Neural cell (in vitro differentiated cells): ENCODE measurements at places on chromosomes 4 and X. TPM values are rescaled to one million over a fixed set of nuclear protein-coding genes. Genes with fewer than 3 reads are reported as not detected.

FAM193A gene
- polyA plus RNA-seq: 11.6 and 12.7 TPM in 2 replicates

RIPPLY1 gene
- polyA plus RNA-seq: 0.57 TPM in 1 of 2 replicates, not detected in the other

ASB9 gene
- polyA plus RNA-seq: not detected in 2 replicates

COL25A1 gene
- polyA plus RNA-seq: 31.9 and 32.3 TPM in 2 replicates

EOLA1 gene
- polyA plus RNA-seq: 31.1 and 51.9 TPM in 2 replicates

NUDT11 gene
- polyA plus RNA-seq: 100 and 118 TPM in 2 replicates

SLC10A4 gene
- polyA plus RNA-seq: 14.5 and 16.7 TPM in 2 replicates

S100P gene
- not detected in 2 replicates for polyA plus RNA-seq

MTCP1 gene
- 1.1 and 2.4 TPM in 2 replicates for polyA plus RNA-seq

NSUN7 gene
- polyA plus RNA-seq: 0.51 and 3.8 TPM in 2 replicates

SPANXB1 gene
- polyA plus RNA-seq: not detected in 2 replicates

MAGEA8 gene
- polyA plus RNA-seq: not detected in 2 replicates

TBX22 gene
- polyA plus RNA-seq: not detected in 2 replicates

ETNPPL gene
- polyA plus RNA-seq: 0.45 TPM in 1 of 2 replicates, not detected in the other

RAB9B gene
- polyA plus RNA-seq: 50.6 TPM in 2 replicates

CLDN34 gene
- polyA plus RNA-seq: not detected in 2 replicates

PPARGC1A gene
- 7.0 and 7.2 TPM in 2 replicates for polyA plus RNA-seq

SLC26A1 gene
- 0.12 and 1.1 TPM in 2 replicates for polyA plus RNA-seq

CPEB2 gene
- polyA plus RNA-seq: 8.6 and 12.4 TPM in 2 replicates

LDB2 gene
- 25.7 and 58.9 TPM in 2 replicates for polyA plus RNA-seq

SORBS2 gene
- polyA plus RNA-seq: 46.0 and 56.1 TPM in 2 replicates

RTL9 gene
- 0.56 and 0.58 TPM in 2 replicates for polyA plus RNA-seq

MAGIX gene
- 4.2 and 12.2 TPM in 2 replicates for polyA plus RNA-seq

ZNF182 gene
- polyA plus RNA-seq: 12.2 and 12.5 TPM in 2 replicates

F8A2 gene
- not detected in 2 replicates for polyA plus RNA-seq

RAB28 gene
- 60.5 and 60.7 TPM in 2 replicates for polyA plus RNA-seq

CD40LG gene
- not detected in 2 replicates for polyA plus RNA-seq

STK32B gene
- polyA plus RNA-seq: 40.5 and 42.8 TPM in 2 replicates

UNC5C gene
- 0.56 and 0.72 TPM in 2 replicates for polyA plus RNA-seq

SGCB gene
- polyA plus RNA-seq: 20.6 and 24.5 TPM in 2 replicates

ASB12 gene
- polyA plus RNA-seq: 1.2 and 1.5 TPM in 2 replicates

CXCL6 gene
- not detected in 2 replicates for polyA plus RNA-seq

CENPC gene
- 9.5 and 12.8 TPM in 2 replicates for polyA plus RNA-seq

DIPK2B gene
- polyA plus RNA-seq: not detected in 2 replicates

DGKK gene
- 0.92 and 1.3 TPM in 2 replicates for polyA plus RNA-seq

XAGE3 gene
- not detected in 2 replicates for polyA plus RNA-seq
